Activated naive CD4-positive, alpha-beta T cell treated with anti-CD3 and anti-CD28 coated beads, Interleukin-2, amount 50 U/mL, for 72 hours (primary cell): ENCODE measurements at places on chromosomes 11 and 22. TPM values are rescaled to one million over a fixed set of nuclear protein-coding genes. Genes with fewer than 3 reads are reported as not detected.

The ACR gene
- total RNA-seq = not detected

The TRIM68 gene
- 15.2 TPM for total RNA-seq

The OPCML gene
- total RNA-seq = not detected

The DBX1 gene
- total RNA-seq = not detected

The CDKN1C gene
- 1.8 TPM for total RNA-seq

The TPBGL gene
- 0.07 TPM for total RNA-seq

The IRAG1 gene
- not detected for total RNA-seq

The VPREB3 gene
- 0.52 TPM for total RNA-seq

The SLC43A3 gene
- total RNA-seq = 68.9 TPM

The SLC22A12 gene
- not detected for total RNA-seq

DNA sequence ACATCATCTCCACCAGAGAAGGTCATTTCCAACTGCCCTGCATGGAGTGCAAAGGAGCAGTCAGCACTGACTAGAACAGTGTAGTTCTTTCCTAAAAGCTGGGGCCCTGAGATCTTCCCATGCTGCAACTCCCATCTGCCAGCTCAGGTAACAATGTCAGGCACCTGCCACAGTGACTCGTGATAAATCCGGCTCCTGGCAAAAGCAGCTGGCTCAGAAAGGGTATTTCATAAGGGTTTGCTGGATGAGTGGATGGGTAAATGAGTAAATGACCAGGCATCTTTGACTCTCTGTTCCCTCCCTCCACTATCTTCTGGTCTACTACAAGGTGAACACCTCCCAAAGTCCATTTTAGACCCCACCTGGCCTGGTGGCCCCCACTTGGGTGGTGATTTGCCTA, 403.6 kb downstream of the NXPE2 start:
- DNase-seq = no peak

DNA sequence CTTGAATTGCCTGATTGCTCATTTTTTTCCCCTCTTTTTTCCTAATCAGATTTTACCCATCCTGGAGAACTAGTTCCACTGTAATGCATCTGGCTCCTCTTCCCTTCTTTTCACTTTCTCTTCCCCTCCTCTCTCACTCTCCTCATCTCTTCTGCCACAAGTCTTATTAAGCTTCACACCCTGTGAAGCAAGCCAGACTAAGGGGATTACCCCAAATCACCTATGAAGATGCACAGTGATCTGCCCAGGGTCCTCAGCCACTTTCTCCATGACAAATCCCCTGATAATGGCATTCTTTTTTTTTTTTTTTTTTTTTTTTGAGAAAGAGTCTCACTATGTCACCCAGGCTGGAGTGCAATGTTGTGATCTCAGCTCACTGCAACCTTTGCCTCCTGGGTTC, 11.2 kb downstream of the UBASH3B start:
- DNase-seq = no peak

DNA sequence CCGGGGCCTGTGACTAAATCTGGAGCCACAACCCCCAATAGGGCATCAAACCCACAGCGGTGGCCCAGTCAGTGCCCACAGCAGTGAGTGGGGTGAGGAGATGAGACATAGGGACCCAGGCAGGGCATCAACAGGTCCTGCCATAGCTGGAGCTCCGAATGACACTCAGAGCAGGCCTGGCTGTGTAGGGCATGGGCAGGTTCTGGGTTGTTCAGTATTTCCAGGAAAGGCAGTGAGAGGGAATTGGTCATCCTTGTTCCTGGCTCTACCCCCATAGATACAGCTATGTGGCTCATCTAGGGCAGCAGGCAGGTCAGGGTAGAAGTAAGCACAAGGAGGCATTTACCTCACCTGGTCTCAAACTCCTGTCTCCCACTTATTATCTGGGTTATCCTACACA, 126.6 kb downstream of the BUD13 start:
- no peak for DNase-seq

DNA sequence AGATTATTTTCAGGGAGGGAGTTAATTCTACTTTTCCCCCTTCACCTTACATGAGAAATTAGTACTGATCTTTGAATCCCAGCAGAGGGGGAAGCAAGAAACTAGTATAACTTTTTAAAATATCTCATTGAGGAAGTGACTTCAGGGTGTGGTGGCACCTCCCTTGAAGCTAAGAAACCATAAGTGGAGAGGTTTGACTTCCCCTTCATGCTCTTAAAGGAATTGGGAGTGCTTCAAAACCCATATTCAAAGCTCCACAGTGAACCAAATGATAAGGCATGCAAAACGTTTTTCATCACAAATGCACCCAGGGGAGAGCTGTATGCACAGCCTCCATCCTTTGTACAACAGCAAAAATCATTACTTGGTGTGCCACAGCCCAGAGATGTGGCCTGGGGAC, 540 bp downstream of the MS4A14 start:
- no peak for DNase-seq

DNA sequence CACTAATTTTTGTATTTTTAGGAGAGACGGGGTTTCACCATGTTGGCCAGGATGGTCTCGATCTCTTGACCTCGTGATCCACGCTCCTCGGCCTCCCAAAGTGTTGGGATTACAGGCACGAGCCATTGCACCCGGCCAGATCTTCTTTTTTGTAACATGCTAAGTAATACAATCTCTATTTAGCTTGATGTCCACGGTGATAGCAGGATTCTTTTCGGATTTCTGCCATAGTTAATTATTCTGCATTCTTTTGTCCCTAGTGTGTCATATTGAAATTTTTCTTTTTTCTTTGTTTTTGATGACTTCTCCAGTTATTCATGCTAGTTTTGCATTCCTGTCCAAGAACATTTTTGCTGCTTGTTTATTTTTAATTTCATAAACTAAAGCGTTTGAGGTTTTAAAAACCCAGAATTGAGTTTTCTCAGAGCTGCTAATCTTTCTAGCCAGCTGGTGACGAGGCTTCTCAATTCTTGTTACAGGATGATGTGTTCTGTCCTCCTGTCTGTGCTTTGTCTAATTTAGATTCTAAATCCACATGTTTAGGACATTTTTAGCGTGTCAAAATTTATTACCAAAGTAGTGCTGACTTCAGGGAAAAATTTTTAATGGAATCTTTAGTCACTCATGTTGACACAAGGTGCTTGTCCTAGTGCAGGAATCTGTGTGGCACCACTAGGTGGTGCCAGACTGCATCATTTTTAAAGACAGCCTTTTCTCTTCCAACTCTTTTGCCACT, 21.8 kb downstream of the NF2 start:
- peak; percentile 22 for DNase-seq

- DNase-seq = no peak
Measured at GRCh38 chr11:13168271-13168670, 109.3 kb upstream of the BMAL1 start.

DNA sequence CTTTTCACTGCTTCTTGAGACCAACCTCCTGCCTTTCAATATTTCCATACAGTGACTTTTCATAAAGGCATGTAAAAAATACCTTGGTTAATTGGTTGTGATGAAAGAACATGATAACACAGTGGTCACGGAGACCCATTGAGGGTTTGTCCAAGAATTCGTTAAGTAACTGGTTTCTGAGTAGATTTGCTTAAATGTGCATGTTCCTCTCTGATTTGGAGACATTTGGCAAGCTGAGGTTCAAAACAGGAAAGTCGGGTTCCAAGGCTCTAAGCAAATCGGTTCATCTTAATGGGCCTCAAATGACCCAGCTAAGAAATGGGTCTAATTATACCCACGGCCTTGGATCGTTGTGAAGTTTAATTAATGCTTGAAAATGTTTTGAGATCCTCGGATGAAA, 36.9 kb upstream of the CCND1 start:
- no peak for DNase-seq

GRCh38 chr11:20315800-20316199, 47.7 kb upstream of the HTATIP2 start:
- no peak for DNase-seq

DNA sequence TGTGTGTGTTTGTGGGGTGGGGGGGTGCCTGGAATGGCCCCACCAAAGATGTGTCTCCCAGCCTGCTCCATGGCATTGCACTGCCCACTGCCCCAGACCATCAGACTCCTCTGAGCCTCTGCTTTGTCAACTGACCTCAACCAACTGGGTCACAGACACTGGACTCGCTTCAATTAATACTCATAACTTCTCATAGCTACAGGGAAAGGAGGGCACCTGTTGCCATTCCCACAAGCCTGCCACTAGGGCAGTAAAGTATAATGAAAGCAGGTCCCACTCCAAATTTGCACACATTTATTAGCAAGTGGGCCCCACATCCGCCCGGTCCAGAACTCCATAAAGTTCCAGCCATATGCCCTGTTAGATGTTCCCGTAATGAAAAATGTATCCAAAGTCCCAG, 70.5 kb upstream of the PRDM11 start:
- DNase-seq = no peak

DNA sequence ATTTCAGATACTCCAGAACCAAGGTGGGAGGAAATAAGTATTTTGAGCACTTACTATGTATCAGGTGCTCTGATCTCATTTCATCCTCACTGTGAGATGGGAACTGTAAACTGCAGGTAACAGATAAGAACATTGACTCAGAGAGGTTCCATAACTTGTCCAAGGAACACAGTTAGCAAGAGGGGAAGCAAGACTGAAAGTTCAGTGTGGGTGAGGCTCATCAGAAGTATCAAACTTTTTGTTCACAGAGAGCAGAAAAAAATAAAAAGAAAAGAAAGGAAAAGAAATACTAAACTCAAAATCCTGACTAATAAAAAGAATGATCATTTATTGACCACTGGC, 37.1 kb downstream of the RAB30 start:
- no peak for DNase-seq

DNA sequence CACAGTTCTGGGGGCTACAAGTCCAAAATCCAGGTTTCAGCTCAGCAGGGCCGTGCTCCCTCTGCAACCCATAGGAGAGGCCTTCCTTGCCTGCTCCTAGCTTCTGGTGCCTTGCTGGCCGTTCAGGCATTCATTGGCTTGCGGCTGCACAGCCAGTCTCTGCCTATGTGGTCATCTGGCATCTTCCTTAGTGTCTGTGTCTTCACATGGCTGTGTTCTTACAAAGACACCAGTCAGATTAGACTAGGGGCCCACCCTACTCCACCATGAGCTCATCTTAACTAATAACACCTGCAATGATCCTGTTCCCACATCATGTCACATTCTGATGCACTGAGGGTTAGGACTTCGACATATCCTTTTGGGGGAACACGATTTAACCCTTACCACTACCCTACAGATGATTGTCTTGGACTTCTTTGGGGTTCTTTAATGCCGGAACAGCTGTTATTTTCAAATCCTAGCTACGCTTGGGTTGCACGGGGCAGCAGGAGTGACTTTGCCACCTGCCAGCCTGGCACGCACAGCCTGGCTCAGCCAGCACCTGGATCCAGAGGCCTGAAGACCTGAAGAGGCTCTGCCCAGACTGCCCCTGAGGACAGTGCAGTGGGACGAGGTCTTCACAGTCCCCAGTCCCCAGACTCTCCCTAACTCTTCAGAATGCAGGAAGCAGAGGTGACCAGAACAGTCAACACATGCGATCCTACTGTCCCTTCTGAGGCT, 7.7 kb upstream of the NEAT1 start:
- DNase-seq = peak; percentile 44

DNA sequence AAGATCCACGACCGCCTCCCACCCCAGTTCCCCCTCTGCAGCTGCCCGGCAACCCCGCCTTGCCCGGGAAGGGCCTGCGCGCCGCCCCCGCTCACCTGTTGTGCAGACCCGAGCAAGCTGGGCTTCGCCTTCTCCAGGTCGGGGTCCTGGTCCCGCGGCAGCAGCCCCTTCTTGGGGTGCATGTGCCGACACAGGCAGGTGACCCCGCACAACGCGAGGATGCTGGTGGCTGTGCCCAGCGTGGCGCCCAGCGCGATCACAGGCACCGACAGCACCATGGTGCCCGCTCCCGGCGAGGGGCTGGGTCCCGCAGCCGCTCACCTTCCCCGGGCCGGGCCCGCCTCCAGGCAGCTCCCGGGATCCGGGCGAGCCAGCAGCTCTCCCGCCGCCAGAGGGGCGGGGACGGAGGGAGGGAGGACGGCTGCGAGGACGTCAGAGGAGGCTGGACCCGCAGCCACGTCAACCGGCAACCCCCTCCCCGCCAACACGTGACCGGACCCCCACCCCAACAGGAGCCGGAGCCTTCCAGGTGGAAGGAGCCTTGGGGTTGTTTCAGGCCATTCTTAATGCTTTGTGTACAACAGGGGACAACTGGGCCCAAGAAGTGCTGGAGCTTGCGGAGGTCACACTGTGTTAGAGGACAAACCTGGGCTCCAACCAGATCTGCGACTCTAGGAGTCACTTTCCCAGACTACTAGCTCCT, at the start of gene SYT13:
TSS of gene SYT13 (minus strand) at position 412 of the 703 bp plus-strand sequence. CDS start at position 278, 134 bp downstream.
- DNase-seq = no peak

- no peak for DNase-seq
Measured at GRCh38 chr11:34976496-34977088, 60.2 kb downstream of the PDHX start.

GRCh38 chr11:88590361-88590760, 252.8 kb upstream of the CTSC start:
- DNase-seq = no peak

GRCh38 chr11:32847511-32847910, 17.8 kb downstream of the PRRG4 start:
- no peak for DNase-seq

DNA sequence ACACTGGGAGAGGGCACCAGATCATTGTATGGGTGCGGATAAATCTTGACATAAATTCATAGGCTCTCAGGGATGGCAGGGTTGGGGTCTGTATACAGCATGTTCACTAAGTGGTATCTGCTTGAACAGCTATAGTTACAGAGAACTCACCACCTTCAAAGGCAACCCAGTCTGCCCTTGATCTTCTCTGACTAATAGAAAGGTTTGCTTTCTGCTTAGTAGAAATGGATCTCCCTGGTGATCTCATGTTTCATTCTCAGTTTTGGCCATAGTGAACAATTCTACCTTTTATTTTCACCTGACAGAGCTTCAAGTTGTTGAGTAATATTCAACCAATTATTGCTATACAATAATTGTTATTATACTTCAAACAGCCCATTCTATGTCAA, 32.4 kb downstream of the CNTF start:
- DNase-seq = no peak

DNA sequence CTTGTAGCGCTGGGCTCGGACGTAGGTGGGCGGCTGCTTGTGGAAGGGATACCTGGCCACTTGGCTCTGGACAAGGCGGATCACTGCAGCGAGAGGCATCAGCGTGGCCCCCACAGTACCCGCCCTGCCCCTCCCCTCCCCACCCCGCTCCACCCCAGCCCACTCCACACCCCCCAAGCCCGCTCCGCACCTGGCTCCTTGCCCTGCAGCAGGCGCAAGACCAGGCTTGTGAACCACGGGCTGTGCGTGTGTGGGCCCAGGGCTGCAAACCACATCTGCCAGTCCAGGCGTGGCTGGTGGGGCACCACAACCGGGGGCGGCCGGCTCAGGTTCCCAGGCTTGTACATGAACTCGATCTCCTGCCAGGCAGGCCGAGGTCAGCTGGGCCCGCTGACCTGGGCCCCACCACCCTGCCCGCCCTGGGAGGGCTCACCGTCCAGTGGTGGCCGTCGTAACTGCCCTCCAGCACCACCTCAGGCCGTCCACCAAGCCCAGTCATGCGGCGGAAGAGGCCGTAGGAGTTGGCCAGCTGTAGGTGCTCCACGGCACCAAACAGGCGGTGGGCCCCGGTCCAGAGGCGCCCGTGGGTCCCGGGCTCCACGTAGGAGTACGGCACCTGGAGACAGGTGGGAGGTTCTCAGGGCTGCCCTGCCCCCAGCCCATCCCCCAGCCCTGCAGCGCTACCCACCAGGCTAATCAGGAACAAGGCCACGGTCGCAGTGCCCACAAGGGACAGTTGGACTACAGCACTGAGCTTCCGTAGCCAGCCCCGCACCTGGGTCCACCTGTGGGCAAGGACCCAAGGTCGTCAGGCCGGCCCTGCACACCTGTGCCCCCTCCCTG, 2.9 kb downstream of the LMF2 start:
- no peak for DNase-seq

- no peak for DNase-seq
Measured at GRCh38 chr11:88277349-88277915, 60.1 kb downstream of the CTSC start.
